ENCODE measurements at places on chromosomes 16 and 17. TPM values are rescaled to one million over a fixed set of nuclear protein-coding genes. Genes with fewer than 3 reads are reported as not detected.

SRP68 gene
- 116 TPM for total RNA-seq

GRAPL gene
- 7.5 TPM for total RNA-seq

HOXB8 gene
- 0.38 TPM for total RNA-seq

MYO15A gene
- 1.2 TPM for total RNA-seq

CACNG1 gene
- not detected for total RNA-seq

IGFALS gene
- not detected for total RNA-seq

VAT1L gene
- total RNA-seq, result not detected

LASP1 gene
- total RNA-seq, result 208 TPM

ASGR2 gene
- not detected for total RNA-seq

HAS3 gene
- 0.47 TPM for total RNA-seq

C16orf46 gene
- total RNA-seq, result not detected

FAAP100 gene
- 39.8 TPM for total RNA-seq

RPL27 gene
- 934 TPM for total RNA-seq

CES4A gene
- total RNA-seq, result 11.7 TPM

FAM83G gene
- total RNA-seq, result 4.8 TPM

PLA2G10 gene
- total RNA-seq, result not detected

ZP2 gene
- total RNA-seq, result not detected

HOXB1 gene
- total RNA-seq, result not detected

AOC3 gene
- 1.5 TPM for total RNA-seq

ZSCAN10 gene
- total RNA-seq, result 0.21 TPM

STX1B gene
- total RNA-seq, result 3.5 TPM
